NCI-H1436 (cell line): ENCODE measurements at places on chromosomes 6 and 20.
A peak's percentile ranks its signal among the peaks of the same experiment; 100 is the strongest.

DNA sequence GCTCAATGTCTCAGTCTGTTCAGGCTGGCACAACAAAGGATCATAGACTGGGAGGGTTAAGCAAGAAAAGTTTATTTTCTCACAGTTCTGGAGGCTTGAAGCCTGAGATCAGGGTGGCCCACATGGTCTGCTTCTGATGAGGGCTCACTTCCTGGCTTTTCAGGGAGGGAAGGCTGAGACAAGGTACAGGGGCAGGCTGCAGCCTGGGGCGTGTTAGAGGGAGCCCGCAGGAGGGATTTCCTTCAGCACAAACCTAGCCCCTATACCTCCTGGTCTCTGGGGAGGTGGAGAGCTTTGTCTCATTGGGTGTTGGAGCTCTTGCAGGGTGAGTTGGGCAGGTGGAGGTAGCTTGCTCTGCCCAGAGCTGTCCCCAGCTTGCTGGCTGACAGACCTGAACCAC lies 81.1 kb upstream of the GPR6 start:
- DNase-seq, result no peak

DNA sequence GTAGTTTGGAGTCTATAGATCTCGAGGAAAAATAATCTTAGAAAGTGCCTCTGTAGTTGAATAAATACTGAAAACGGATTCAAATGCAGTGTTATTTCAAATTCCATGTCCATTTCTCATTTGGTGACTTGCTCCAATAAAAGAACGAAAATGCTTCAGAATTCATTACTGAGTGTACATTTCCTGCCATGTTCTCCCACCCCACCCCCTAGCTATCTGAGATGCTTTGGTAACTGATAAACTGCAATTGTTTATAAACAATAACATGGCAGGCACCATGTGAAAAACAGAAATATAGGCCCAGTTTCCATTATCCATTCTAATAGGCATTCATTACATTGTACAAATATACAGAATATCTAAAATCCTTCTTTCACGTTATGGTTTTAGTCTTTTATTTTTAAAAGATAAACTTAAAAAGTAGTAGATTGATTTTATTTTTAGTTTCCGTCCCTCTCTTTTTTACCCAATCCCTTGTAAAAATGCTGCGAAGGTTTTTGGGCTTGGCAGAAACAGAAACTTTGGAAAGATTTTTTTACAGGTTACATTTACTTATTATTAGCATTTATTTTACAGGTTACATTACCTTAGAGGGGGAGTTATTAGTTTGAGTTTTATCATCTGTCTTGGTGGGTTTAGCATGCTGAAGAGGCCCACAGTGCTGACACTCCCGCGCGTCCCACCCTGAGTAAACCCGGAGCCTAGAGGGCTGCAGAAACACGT lies 1.5 kb downstream of the FAM162B start:
- no peak for DNase-seq

DNA sequence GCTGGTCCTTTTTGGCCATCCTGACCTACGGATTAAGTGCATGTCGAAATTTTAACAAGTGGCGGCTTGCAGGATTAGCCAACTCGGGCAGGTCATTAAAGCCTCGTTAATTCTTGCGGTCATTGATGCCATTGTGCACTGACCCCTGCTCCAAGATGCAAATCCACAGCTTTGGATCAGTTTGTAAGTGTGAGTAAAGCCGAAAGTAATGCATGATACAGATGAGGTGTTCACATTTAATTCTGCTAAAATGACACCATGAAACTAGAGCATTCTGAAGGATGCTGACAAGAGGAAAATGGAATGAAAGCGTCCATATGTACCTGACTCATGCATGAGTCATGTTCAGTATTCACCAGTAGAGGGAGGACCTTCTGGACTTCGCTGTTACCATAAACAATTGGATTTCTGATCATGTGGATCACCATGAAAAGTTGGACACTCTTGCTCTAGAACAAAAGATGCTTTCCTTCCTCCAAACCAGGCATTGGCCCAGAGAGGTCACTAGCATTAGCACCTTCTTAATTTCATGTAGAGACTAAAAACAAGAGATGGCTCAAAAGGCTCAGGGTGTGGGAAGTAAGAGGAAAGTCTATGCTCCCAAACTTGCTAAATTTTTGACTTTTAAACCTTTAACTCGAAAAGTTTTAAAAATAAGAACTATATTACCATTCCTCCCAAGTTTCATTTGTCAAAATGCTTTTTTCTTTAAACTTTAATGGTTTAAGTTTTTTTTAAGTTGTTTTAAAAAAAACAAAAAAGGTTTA lies 48.0 kb downstream of the MUC22 start:
- no peak for DNase-seq

- DNase-seq, result no peak
Measured at GRCh38 chr6:105019285-105019684, 62.4 kb downstream of the LIN28B start.

DNA sequence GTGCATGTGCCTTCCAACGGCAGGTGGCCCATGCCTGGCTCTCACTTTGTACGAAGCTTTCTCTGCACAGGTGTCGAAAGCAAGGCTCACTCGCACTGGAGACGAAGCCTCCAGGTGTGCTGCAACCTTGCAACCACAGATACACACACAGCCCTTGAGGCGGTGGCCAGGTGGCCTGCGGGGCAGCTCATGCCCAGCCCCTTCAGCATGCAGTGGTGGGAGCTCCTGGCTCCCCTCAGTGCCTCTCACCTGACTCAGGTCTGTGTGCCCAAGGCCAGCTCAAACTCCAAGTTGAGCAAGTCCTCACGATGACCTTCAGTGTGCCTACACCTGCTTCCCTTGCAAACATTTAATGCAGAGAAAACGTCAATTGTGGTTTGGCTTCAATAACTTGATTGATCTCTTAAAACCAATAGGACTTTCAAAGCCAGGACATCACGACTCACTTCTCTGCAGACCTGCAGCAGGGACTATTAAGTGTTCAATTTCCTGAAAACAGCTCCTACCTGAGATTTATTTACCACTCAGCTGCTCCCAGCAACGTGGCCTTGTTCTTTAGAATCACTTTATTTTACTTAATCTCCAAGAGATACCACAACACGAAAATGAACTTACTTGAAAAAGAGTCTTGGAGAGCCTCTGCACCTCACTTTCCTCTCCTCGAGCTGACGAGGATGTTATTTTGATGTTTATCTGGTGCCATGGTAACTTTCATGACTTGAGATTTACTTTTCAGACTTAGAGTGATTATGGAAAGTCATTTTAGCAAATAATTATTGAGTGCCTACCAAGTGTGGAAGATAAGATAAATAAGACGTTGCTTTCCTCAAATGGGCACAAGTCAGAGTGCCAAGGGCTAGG lies 86.3 kb downstream of the SLC22A23 start:
- no peak for DNase-seq

DNA sequence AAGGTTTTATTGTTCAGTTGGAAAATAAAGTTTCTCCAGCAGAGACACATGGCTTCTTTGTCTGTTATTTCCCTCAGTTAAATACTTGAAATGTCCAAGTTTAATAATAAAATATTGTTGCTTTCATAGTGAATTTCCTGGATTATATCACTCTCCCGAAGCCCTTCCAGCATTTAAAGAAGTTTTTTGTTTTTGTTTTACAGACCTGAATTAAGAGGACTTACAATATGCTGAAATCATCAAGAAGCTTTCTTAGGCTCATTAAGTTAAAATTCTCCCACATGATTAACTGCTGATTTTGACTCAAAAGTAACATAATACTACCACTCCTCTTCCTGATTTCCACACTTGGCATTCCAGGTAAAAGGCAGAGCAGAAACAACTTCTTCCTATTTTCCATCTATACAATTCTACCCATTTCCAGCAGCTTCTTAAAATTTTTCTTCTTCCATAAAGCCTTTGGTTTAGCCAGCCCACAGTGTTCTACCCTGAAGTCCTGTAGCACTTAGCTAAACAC lies 35.8 kb downstream of the PDSS2 start:
- DNase-seq, result no peak

DNA sequence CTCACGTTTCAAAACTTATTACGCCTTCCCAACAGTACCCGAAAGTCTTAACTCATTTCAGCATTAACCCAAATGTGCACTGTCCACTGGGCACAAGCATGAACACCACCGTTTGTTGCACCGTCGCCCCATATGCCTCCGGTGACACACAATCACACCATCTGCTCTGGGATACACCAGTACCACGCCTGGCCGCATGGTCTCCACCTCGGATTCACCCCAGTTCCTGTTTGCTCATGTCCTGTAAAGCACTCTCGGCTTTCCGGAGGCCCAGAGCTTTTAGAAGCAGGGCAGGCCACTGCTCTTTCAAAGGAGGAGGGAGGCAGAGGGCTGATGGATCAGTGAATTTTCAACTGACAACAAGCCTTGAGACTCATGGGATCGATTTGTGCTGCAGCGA lies 1570.0 kb upstream of the DEFB115 start:
- no peak for DNase-seq

GRCh38 chr6:126761854-126762253 lies 356.6 kb upstream of the RSPO3 start:
- no peak for DNase-seq

DNA sequence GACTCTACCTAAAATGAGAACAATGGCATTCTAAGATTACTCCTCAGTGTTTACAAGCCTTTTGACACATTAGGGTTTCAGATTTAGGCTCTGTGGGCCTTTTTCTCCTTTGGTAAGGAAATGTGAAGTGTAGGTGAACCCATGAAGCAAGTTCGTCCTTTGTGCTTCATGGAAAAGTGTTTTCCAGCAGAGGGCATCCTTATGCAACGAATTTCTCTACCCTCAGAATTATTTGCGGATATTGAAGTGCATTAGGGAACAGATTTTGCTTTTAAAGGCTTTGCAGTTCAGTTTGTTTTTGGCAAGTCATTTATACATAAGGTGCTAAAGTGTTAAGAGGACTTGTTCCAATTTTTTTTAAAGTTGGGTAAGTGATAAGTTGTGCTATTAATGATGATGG lies 55.7 kb upstream of the FERMT1 start:
- peak; percentile 3 for DNase-seq

- no peak for DNase-seq
Measured at GRCh38 chr6:32107406-32107805, 1.7 kb downstream of the TNXB start.

DNA sequence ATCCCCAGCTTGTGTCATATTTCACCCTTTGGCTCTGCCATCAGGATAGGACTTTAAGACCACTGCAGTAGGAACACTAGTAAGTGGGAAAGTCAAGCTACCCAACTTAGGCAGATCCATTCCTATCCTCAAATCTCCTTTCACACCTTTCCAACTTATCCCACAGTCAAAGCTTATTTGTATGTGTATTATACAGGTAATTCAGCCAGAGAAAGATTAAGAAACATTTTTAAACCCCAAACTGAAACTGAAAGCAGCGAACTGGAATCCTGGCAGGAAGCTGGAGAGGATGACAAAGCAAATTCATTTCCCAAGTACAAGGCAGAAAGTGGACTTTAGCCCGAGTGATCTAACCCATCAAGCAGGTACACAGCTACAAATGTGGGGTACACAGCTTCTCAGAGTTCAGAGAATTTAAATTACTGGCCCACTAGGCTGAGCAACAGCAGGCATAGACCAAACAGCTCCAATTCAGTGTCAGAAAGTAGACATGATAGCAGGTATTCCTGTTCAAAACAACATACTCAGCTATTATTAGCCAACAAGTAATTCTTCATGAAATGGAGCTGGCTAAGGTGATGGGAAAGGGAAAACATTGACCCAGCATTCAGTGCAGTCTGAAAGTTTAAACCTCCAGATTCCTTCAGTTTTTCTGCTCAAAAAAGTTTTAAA lies 39.1 kb downstream of the ILRUN start:
- no peak for DNase-seq

- peak; percentile 79 for DNase-seq
Measured at GRCh38 chr6:82337688-82338257, 25.8 kb upstream of the TPBG start.

DNA sequence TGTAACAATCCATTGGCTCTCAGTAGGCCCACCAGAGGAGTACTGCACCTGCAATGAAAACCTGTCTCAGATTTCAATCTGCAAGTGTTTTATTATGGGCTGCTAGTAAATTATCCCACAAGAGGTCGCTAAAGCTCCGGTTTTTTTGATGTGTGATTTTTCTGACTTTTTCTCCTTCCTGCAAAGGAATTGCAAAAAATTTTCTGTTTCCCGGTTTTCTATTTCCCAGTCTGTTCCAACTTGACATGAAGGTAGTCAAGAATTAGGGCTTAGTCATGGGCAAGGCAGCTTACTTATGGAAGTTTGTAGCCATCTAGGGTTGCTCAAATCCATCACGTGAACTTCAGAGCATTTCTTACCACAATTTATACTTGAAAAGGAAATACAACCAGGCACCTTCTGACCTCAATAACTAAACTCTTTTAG lies 38.5 kb upstream of the AHI1 start:
- DNase-seq, result peak; percentile 42

- DNase-seq, result no peak
Measured at GRCh38 chr20:39318911-39319310, 356.8 kb downstream of the DHX35 start.

GRCh38 chr6:167849846-167850459 lies 23.2 kb downstream of the AFDN start:
- no peak for DNase-seq

- DNase-seq, result no peak
Measured at GRCh38 chr6:39945626-39946025, 11.4 kb upstream of the MOCS1 start.

GRCh38 chr20:63321148-63321831 lies 28.3 kb downstream of the COL20A1 start:
- no peak for DNase-seq

DNA sequence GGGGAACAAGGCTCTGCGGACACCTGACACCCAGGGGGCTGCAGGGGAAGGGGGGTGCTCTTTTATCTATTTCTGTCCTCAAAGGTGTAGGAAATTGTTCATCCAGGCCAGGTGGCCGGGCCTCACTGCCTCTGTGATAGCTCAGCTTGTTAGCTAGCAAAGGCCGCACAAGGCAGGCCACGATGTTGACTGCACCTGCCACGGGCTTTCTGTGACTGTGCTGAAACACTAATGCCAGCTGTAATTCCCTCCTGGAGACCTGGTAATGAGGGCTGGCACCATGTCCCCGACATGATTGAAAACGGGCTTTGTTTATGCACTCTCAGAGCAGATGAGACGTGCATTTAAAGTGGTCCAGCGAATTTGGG lies 61.4 kb upstream of the APCDD1L start:
- no peak for DNase-seq

GRCh38 chr6:66897576-66897975 lies 1190.5 kb upstream of the EYS start:
- no peak for DNase-seq

- DNase-seq, result no peak
Measured at GRCh38 chr20:19295076-19295475, 82.6 kb downstream of the SLC24A3 start.

GRCh38 chr6:13407709-13408695 lies 79.4 kb downstream of the GFOD1 start:
- DNase-seq, result no peak

- DNase-seq, result no peak
Measured at GRCh38 chr6:108702106-108702851, 141.6 kb downstream of the FOXO3 start.
